ENCODE measurements at places on chromosomes 5 and 9.
A peak's percentile ranks its signal among the peaks of the same experiment; 100 is the strongest.

GRCh38 chr9:19116107-19116790 is 11.0 kb downstream of the PLIN2 start:
- peak; percentile 71 for DNase-seq

DNA sequence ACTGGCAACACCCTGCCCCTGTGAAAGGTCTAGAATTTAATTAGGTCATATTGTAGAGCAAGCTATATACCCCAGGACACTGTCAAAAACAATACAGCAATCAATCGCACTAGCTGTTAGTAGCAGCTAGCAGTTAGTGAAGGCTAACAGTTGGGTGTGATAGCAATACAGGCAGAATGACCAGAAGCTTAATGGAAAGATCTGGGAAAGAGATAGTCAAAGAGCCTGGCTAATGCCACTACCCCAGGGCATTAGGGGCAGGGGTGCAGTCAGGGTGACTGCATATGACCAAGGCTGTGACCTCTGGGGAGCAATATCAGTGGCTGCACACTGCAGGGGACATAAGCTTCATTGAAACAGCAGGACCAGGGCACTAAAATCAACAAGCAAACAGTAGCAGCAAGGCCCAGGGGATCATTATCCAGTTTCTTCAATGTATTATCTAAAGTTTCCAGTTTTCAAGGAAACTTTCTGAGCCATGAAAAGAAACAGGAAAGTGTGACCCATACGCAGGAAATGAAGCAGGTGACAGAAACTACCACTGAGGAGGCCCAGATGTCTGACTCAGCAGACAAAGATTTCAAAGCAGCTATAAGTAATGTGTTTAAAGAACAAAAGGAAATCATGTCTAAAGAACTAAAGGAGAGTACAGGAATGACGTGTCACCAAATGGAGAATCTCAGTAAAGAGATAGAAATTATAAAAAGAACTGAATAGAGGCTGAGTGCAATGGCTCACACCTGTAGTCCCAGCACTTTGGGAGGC is 82.4 kb downstream of the ZNF354C start:
- DNase-seq, result peak; percentile 87

GRCh38 chr5:29193972-29194371 is 1999.5 kb upstream of the CDH6 start:
- DNase-seq, result no peak

- no peak for DNase-seq
Measured at GRCh38 chr9:9670454-9670853, 942.3 kb downstream of the PTPRD start.

DNA sequence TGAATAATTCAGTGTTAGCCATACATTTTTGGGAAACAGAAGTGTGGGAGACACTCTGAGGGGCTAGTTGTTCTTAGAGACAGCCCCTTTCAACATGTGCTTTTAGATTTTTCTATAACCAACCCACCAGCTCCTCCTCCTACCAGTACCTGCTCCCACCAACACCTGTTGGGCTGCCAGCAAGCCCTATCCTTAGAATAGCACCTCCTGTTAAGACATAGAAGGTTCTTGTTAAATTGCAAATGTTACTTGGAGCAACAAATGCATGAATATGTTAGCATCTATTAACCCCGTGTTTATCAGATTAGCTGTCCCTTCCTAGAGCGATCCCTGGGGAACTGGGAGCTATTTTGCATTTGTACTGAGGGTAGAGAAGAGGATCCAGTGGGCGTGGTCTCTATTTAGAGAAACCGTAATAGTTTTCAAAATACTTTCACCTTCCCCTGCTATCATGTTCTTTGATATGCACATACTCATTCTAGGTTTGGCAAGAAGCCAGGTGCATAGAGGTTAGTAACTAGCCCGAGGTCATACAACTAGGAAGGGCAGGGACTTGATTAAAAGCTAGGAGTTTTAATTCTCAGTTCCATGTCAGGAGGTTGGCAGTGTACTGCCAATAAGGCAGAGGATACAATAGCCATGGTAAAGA is 334.4 kb downstream of the KCTD16 start:
- DNase-seq, result no peak

DNA sequence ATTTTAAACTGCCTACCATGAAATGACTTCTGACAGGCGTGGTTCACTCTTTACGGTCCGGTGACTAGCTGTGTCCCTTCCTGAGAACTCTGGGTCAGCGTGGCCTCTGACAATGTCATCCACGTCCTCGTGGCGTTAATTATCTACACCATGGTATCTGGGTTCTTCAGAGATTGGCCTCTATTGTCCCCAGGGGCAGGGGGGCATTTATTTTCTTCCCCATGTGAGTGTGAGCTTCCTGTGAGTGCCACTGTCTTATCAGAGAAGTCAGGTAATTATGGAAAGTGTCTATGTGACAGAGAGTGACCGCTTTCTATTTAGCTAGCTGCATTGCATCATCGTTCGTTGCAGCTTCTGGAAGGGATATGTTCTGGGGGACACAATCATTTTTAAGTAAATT is 77.2 kb downstream of the FBXL7 start:
- no peak for DNase-seq
